NCI-H524 treated with DMSO at 0.1 percent for 48 hours (cell line): ENCODE measurements at places on chromosomes 11 and 22.

DNA sequence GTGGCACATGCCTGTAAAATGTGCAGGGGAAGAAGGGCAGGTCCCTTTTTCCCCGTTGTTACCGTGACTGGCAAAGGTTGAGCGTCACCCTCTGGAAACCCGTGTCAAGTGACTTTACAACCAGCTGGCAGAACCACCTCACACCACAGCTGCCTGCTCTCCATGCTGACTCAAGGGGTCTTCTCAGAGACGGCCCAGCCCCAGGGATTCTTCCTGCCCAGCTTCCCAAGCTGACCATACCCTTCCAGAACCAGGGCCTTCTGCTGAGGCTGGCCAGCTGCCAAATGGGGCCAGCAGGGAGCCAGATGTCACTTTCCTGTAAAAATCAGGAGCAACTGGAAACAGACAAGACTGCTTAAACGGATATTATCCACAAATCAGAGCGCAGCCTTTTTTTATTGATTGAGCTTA, 6.3 kb downstream of the PC start:
- peak; percentile 93 for DNase-seq

DNA sequence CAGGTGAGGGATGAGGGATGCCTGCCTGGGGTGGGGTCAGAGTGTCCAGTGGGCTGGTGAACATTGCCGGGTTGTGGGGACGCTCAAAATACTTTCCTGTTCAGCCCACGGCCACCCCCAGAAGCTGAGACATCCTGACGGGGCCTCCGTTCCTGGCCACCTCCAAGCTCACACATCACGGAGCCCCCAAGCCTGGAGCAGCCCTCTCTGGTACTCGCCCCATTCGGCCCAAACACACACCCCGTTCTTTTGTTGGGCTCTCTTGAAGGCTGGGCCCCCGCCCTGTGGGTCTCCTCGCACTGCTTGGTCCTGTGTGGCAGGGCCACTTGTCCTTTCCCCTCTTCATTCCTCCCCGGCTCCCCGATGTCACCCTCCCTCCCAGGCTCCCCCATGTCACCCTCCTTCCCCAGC, 442.6 kb downstream of the TBC1D22A start:
- DNase-seq, result no peak

- DNase-seq, result no peak
These were observed 692.1 kb downstream of the NTM start for GRCh38 chr11:132062541-132062940.

- no peak for DNase-seq
These were observed 26.9 kb downstream of the POLR3H start for GRCh38 chr22:41517172-41518047.

DNA sequence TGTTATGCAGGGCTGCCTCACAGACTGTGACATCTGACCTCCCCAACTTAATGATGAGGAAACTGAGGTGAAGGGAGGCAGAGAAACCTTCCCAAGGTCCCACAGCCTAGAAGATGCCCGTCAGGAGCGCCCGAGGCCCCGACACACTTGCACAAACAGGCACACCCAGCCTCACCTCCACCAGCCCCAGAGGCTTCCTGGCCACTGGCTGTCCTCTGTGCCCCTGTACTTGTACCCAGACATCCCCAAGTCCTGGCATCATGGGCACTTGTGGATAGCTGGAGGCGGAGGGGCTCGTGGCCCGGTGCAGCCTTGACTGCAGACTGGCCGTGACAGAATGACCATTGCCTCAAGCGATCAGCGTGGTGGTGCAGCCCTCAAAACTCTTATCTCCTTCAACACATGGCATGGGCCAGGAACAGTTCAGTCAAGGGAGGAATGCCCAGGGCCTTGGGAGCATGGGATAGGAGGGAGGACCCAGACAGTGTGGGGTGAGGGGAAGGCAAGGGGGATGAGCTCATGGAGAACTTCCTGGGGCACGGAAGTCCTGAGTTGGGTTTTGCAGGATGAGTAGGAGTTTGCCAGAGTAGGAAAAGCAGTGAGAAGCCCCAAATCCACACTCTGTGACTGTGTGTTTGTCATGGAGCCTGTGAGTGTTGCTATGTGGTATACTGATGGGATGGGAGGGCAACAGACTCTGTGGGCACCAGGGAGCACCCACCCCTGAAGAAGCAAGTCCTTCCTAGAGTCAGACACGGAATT, 25.8 kb upstream of the PPARA start:
- DNase-seq, result no peak

- peak; percentile 29 for DNase-seq
These were observed 427.4 kb upstream of the CADM1 start for GRCh38 chr11:115931548-115932083.

DNA sequence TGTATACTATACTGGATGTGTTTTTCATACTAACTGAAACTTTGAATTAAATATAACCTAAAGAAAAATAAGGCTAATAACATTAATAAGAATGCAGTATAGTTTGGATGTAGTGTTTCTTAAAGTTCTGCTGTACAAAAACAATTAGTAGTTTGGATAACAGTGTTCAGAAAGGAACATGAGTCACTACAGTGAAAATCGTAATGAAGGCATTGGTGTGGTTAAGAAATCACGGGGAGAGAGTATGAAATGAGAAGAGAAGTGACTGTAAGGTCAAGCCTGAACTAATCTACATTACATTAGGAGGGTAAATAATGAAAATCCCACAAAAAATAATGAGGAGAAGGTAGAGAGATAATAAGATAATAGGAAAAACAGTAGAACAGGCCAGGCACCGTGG, 726.6 kb upstream of the ARHGAP42 start:
- no peak for DNase-seq

- no peak for DNase-seq
These were observed 5.4 kb upstream of the GAS2L1 start for GRCh38 chr22:29300807-29301601.

DNA sequence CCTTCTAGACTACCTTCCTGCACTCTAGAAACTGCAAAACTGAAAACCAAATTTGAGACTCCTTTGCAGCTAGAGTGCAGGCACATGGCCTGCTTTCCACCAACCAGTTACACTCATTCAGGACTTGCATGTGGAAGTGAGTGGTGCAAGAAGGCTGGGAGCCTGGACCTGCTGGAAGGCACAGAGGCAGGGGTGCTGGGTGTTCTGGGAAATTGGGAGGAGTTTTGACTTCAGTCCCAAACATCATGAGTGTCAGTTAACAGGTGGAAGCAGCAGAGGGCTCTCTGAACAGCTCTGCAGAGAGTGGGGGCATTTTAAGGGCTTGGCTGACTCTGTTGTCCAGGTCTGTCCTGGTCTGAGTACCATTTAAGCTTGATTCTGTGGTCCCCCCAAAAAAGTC, 49.3 kb upstream of the SYT13 start:
- no peak for DNase-seq

DNA sequence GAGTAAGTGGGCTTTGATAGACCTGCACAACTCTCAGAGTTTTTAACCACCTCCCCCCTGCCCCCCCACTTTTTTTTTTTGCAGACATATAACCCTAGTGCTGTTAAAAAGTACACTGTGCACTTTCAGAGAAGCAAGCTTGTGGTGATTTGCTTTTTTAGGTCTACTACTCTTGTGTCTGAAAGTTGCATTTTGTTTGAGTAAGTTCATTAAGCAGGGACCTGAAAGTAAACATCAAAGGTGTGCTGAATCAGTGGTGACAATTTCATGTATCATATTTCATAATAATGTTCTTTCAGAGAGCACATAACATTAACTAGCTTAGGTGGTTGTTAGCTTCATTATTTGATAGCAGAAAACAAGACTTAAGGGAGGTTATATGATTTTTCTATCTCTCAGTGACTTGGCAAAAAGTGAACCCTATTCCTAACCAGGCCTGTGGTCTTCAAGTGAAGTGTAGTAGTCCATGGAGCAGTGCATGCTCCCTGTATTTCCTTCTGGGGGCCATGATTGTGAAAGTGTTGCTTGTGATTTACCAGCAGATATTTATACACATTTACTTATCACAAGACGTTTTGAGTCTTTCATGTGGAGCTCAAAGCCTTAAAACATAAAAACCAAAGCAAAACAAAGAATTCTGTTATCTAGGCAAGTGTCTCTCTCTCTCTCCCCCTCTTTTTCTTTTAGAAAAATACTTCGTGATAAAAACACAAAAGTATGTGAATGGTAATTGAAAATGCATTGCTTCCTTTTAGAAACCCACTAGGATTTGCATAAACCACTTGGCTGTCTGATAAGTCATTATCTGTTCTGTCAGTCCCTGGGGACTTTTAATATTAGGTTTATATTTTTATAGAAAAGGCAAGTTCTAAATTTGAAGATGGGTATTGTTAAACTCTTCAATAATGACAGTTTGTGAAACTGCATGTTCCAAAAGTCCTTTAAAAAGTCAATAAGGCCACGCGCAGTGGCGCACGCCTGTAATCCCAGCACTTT, 7.5 kb upstream of the RAG2 start:
- no peak for DNase-seq

DNA sequence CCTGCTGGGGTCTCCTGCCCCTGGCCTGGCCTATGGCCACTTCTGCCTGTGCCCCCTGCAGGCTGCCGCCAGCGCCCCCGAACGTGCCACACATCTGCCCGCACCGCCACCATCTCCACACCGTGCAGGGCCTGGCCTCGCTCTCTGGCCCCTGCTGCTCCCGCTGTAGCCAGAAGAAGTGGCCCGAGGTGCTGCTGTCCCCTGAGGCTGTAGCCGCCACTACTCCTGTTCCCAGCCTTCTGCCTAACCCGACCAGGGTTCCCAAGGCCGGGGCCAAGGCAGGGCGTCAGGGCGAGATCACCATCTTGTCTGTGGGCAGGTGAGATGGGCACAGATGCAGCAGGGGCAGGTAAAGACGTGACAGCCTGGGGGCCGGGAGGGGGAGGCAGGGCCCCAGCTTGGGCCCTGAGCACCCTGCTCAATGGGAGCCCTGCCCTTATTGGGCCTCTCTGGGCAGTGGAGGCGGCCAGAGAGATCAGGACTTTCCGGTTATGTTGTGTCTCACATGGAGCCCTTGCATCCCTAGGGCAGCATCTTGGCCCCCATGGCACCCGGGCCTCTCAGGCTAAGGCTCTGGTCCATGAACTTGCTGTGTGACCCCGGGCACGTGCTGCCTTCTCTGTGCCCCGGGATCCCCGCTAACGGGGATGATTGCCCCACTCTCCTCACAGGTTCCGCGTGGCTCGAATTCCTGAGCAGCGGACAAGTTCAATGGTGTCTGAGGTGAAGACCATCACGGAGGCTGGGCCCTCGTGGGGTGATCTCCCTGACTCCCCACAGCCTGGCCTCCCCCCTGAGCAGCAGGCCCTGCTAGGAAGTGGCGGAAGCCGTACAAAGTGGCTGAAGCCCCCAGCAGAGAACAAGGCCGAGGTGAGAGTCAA, 18.5 kb downstream of the RELT start:
- DNase-seq, result no peak

GRCh38 chr11:90288212-90288821, 65.5 kb upstream of the CHORDC1 start:
- DNase-seq, result peak; percentile 2

- DNase-seq, result no peak
These were observed 129.5 kb upstream of the E2F8 start for GRCh38 chr11:19370100-19370861.

- no peak for DNase-seq
These were observed 66.9 kb upstream of the TTLL12 start for GRCh38 chr22:43253839-43254238.

- no peak for DNase-seq
These were observed 22.3 kb downstream of the DDX6 start for GRCh38 chr11:118768690-118769089.

DNA sequence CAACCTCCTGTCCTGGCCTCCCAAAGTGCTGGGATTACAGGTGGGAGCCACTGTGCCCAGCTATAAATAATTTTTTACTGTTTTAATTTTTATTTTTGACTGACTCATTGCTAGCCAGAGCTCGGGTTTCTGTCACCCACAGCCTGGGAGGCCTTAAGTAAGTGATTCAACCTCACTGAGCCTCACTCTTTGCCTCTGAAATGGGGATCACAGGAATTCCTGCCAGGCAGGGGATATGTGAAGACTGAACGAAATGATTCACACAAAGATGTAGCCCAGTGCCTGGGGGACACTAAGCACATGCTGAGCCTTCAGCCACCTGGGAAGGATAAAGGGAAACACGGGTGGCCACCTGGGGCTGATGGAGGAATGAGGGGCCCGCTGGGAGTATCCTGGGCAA, 3.8 kb upstream of the LRRC74B start:
- DNase-seq, result no peak

GRCh38 chr22:24435861-24436371, 8.5 kb downstream of the ADORA2A start:
- no peak for DNase-seq

GRCh38 chr11:69563946-69564775, 76.8 kb upstream of the CCND1 start:
- DNase-seq, result no peak

DNA sequence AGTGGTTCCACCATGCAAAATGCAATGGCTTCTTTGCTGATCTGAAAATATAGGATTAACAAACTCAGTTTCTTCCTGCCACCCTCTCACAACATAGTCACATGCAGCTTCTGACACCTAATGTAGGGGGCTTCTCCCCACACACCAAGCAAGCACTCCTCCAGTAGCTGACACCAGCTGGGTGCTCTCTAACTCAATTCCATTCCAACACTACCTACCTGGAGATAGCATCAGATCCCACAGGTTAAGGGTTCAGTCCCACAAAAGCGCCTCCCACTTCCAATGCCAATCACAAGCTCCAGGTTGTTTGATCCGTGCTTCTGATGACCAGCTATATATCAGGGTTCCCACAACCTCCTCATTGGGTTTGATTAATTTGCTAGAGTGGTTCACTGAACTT, 31.8 kb upstream of the NNMT start:
- no peak for DNase-seq

DNA sequence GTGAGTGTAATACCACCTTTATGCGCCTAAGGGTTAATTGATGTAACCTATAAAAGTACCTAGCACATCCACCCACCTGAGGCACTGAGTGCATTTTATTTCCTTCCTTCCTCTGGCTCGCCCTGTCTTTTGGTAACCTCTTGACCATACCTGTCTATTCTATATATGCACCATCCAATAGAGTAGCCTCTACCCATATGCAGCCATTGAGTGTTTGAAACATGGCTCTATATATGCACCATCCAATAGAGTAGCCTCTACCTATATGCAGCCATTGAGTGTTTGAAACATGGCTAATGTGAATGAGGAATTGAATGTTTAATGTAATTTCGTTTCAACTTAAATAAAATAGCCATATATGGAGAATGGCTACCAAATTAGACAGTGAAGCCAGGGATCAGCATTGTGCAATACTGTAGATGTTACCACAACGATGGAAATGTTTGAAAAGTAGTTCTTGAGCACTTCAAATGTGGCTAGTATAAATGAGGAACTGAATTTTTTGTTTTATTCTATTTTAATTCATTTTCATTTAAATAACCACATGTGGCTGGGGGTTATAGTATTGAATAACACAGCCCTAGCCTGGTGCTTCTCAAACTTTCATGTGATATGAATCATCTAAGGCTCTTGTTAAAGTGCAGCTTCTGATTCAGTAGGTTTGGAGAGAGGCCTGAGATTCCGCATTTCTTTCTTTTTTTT, 33.8 kb downstream of the SLC35F2 start:
- no peak for DNase-seq

DNA sequence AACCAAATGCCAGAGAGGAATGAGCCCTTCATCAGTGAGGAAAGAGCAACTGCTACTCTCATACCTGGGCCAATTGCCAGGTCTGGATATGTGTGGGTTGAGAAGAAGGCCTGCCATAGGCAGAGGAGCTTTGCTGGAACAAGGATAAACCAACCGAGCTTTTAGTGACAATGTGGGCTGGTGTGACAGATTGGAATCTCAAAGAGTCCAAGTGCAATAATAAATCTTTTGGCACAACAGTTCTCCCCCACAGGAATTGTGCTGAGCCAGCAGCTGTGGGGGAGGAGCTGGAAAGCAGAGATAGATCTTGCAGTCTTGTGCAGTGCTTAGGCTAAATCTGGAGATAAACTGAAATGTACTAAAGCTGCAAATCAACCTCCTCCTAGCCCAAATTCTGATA, 79.4 kb upstream of the ISX start:
- no peak for DNase-seq
